ENCODE measurements at places on chromosomes 12 and 14.

GRCh38 chr12:108858311-108859074 is 1.1 kb upstream of the SSH1 start:
- DNase-seq: no peak

DNA sequence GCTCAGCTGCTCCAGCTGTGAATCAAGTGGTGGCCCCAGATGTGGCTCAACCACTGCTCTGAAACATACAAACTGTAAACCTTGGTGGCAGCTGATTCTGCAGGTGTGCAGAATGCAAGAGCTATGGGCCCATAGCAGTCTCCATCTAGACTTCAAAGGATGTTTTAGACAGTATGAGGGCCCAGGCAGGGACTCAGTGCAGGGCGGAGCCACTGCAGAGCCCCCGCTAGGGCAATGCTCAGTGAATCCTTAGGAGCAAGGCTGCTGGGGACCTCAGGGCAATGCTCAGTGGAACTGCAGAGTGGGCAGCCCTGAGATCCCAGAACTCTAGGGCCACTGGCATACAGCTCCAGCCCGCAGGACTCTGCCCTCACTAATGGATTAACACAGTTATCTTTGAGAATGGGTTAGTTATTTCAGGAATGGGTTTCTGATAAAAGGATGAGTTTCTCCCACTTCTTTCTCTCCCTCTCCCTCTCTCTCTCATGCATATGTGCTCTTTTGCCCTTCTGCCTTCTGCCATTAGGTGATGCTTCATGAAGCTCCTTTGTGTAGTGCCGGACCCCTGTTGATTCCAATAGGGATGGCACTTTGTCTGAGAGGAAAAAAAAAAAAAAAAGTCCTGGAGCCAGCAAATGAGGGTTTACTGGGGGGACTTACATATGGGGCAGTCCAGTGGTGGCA is 48.4 kb upstream of the JDP2 start:
- DNase-seq: no peak

GRCh38 chr14:89899917-89900663 is 54.4 kb downstream of the EFCAB11 start:
- no peak for DNase-seq

DNA sequence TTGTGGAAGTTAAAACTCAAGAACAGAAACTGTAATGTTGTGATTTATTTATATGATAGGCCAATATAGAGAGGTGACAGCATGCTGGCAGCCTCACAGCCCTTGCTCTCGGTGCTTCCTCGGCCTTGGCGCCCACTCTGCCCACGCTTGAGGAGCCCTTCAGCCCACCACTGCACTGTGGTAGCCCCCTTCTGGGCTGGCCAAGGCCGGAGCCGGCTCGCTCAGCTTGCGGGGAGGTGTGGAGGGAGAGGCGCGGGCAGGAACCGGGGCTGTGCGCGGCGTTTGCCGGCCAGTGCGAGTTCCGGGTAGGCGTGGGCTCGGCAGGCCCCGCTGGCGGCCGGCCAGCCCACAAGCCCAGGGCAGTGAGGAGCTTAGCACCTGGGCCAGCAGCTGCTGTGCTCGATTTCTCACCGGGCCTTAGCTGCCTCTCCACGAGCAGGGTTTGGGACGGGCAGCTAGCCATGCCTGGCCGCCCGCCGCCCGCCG is 65.8 kb upstream of the SLC8A3 start:
- no peak for DNase-seq

- no peak for DNase-seq
Measured at GRCh38 chr14:32366256-32366879, 37.3 kb downstream of the AKAP6 start.
